ENCODE measurements at places on chromosomes 1 and 21.

DNA sequence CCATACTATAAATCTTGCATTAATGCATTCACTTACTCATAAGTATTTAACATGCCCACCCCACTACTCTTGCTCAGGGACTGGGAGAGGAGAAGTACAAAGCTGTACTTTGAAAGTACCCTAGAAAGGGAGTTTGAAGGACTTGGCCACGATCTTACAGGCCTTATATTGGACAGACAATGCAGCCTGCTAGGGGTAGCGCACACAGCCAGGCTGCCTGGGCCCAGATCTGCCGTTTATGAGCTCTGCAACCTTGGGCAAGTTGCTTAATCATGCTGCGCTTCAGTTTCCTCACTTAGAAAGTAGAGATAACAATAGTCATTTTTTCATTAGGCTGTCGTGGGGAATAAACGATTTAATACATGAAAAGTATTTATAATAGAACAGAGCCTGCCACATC lies 110.1 kb downstream of the CDC7 start:
- no peak for DNase-seq

DNA sequence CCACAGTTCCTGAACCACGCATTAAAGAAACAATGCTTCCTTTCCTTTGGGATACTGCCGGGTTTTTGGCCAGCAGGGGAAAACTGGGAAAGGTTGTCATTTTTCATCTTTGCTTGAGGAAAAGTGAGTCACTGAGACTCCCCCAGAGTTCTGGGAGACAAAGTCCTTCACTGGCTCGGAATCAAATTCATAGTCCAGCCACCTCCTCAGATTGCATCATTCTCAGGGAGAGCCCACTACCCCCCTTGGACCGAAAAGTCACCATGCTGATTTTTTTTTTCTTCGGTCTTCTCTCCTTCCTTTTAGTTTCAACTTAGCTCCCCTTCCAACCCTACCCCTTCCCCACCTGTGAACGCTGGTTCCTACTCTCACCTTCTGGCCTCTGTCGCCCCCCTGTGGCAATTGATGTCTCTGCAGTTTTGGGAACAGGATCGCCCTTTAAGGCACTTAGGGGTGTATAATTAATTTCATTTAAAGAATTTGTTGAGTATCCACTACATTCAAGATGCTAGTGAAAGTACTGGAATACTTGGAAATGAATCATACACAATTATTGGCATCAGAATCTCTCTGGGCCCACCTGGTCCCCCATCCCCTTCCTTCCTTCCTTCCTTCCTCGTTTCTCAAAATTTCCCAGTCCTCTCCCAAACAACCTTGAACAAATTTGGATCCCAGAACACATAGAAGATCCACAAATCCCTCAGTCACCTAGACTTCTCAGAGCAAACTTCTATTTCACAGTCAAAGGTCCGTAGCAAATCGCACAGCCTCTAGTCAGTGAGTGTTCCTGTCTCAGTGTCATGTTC lies 6.9 kb downstream of the ACKR1 start:
- peak; percentile 34 for DNase-seq

DNA sequence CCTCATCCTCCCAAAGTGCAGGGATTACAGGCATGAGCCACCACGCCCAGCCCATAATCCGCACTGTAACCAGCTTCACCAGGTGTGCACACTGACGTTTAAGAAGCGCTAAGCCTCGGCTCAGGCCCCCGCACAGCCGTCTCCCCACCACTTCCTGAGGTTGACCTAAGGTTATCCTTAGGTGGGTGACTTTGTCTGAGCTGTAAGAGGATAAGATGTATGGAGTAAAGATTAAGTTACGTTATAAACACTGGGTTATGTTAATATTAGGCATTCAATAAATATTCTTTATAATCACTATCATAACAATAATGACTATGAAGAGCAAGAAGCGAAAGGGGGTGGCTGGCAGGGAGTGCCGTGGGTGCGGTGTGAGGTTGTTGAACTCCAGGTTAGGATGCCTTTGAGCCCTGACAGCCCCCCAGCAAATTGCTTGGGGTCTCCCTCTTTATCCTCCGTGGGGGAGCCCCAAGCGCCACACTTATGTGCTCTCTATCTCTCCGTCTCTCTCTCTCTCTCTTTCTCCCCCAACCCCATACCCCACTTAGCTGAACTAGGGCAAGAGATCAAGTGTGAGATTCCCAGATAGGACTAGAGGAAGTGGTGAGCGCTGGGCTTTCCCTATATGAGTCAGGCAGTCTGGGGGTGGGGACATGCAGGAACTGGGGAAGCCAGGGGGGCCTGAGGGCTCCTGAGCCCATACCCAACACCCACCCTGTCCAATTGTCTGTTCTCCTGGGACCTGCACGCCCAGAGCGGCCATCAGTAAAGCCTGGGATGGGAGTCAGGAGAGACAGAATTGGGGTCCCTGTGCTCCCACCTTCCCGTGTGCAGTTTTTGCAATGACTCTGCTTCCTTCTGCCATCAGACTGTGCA lies 7.6 kb downstream of the EFHD2 start:
- DNase-seq = peak; percentile 32

DNA sequence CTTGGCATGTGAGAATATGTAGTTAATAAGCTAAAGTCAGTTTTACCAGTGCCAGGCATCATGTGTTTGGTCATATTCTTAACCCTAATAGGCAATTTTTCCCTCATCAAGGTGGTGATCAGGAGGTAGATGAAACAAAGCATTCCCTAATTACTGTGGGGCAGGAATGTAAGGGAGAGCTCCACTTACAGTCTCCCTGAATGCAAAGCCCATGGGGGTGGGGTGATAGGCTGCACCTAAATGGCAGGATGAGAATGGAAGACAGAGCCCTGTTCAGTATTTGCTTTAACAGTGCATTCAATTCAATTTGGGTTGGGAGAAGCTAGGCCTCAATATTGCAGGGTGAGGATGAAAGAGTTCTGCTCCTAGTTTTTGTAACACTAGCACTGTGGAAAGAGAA lies 23.4 kb downstream of the ZNF678 start:
- DNase-seq = no peak

DNA sequence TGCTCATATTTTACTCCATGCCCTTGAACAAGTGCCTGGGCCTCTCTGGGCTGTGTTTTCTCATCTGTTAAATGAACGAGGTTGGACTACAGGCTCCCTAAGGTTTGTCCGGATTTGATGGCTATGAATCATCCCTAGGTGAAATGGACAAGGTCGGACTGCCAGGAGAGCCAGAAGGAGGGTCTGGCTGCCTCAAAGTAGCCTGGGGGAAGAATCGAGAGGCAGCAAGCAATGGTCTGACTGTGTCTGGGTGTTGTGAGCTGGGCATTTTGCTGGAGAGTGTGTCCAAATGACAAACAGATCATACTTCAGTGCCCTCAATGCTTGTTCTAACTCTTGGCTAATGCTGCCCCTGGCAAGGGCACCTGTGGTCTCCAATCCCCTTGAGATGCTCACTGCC lies 730.9 kb downstream of the PTPRU start:
- no peak for DNase-seq

DNA sequence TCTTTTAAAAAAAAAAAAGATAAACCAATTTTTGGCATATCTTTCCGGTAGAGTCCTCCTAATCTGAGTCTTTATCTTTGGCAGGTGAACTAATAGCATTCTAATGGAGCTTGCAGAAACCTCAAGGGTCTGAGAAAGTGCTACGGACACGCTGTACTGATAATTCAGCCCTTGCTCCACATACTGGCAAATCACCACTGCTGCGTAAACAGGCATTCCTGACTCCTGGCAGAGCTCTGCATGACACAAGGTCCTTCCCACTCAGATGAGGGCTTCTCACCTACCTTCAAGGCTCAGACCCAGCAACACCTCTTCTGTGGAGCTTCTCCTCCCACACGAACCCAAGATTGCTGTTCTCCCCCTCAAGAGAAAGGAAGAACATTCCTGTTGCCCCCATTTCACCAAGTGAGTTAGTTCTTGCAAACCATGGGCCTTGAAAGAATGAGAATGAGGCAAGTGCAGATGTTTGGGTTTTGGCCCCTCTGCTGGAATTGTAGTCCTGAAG lies 48.0 kb downstream of the LYST start:
- DNase-seq = no peak

Data from stimulated activated CD8-positive, alpha-beta memory T cell treated with anti-CD3 and anti-CD28 coated beads, Interleukin-2, amount 100 ng/mL, for 48 hours (primary cell).